OCI-LY7 (cell line): ENCODE measurements at places on chromosomes 5 and 9.

DNA sequence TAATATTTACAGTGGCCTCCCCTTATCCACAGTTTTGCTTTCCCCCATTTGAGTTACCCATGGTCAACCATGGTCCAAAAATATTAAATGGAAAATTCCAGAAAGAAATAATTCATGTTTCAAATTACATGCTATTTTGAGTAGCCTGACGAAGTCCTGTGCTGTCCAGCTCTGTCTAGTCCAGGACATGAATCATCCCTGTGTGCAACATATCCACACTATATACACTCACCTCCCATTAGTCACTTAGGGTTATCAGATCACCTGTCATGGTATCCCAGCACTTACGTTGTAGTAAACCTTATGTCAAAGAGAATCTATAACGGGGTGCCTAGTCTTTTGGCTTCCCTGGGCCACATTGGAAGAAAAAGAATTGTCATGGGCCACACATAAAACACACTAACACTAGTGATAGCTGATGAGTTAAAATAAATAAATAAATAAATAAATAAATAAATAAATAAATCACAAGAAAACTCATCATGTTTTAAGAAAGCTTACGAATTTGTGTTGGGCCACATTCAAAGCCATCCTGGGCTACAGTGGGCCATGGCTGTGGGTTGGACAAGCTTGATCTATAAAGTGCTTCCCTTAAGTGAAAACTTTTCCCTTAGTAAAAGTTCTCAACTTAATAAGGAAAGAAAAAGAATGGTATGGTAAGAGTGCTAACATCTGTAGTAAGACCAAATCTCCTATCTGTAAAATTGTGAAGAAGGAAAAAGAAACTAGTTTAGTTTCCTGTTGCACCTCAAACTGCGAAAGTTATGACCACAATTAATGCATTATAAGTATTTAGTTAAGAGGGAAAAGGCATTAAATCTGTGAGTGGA is 15.9 kb upstream of the OMD start:
- DNase-seq: no peak

DNA sequence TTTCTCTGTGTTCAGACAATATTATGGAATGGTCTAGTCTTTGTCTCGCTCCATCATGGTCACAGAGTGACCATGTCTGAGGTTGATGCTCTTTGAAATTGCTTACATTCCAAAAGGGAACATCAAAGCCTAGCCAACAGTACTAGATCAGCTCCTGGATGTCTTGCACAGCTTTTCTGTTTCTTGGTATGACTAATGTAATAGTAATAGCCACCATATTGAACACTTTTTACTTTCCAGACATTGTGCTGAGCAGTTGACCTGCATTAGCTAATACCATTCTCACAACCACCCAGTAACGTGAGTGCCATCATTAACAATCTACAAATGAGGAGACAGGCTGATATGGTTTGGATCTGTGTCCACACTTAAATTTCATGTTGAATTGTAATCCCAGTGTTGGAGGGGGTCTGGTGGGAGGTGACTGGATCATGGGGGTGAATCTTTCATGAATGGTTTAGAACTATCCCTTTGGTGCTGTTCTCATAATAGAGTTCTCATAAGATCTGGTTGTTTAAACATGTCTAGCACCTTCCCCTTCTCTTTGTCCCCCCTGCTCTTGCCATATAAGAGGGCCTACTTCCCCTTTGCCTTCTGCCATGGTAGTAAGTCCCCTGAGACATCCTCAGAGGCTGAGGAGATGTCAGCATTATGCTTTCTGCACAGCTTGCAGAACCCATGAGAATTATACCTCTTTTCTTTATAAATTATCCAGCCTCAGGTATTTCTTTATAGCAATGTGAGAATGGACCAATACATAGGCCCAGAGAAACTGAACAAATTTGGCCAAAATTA is 577.5 kb upstream of the CLINT1 start:
- peak; percentile 84 for DNase-seq

GRCh38 chr5:164422400-164422799 is 917.0 kb downstream of the MAT2B start:
- DNase-seq: no peak

- no peak for DNase-seq
These were observed 20.2 kb downstream of the GRAMD2B start for GRCh38 chr5:126443374-126443851.

DNA sequence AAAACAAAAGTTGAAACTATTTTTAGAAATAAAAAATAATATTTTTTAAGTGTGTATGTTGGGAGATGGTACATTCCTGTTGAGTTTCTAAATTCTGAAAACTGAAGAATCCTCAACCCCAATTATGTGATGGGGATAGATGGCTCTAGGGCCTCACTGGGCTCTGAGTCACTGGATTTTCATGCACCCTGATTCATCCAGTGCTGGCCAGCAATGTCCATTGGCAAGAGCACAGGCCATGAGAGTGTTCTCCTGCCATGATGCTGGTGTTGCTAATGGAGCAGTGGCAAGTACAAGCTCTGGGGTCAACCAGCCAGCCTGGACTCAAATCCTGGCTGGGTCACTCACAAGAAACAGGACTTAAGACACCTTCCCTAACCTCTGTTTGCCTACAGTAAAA is 23.3 kb downstream of the SMIM23 start:
- no peak for DNase-seq

GRCh38 chr5:26569929-26570258 is 468.5 kb downstream of the CDH9 start:
- no peak for DNase-seq

DNA sequence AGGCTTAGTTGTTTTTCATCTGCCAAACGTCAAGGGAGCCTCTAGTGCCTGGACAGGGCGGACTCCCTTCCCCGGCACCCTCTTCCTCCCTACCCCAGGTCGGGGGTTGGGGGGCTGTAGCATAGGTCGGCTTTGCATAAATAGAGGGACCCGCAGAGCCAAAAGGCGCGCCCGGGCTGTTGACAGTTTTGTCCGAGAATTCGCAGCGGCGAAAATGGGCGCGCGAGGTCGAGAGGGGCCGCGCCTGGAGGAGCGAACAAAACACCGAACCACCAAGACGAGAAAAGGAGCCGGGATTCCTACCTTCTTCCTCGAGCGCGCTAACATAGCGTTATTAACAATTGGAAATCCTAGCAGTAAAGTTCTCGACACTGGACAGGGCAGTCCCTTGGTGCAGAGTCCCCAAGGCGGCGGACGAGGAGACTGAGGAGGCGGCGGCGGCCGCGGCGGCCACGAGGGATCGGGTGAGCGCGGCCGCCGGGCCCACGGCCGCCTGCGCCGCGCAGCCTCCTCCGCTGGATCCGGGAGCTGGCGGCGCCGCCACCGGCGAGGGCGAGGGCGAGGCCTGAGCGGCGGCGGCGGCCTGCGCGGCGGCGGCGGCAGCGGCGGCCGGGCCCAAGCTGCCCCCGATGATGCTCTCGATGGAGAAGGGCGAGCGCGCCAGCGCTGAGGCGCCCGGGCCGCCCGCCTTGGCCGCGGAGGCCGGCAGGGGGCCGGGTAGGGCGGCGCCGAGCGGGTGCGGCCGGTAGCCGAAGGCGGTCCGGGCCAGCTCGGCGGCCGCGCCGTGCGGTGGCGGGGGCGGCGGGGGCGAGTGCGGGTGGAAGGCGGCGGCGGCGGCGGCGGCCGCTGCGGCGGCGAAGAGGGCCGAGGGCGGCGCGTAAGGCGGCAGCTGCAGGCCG is 1.7 kb downstream of the FOXD1 start:
- peak; percentile 24 for DNase-seq

- DNase-seq: peak; percentile 40
These were observed 77.0 kb downstream of the CYFIP2 start for GRCh38 chr5:157342822-157343402.

DNA sequence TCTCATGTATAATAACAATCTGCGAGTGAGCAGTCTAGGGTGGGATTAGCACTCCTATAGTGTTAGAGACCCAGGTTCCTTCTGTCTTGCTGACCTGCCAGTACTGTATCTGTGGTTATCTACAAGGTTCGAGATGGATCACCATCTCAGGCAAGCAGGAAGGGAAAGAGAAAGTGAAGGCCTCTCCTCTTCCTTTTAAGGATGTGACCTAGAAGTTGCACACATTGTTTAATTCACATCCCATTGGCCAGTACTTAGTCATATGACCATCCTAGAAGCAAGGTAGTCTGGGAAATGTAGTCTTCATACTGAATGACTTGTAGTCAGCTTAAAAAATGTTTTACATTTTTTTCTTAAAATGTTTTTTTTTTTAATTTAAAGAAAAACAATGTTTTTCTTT is 168.6 kb downstream of the CARTPT start:
- DNase-seq: peak; percentile 90

GRCh38 chr5:2894736-2895135 is 143.3 kb upstream of the IRX2 start:
- DNase-seq: no peak

DNA sequence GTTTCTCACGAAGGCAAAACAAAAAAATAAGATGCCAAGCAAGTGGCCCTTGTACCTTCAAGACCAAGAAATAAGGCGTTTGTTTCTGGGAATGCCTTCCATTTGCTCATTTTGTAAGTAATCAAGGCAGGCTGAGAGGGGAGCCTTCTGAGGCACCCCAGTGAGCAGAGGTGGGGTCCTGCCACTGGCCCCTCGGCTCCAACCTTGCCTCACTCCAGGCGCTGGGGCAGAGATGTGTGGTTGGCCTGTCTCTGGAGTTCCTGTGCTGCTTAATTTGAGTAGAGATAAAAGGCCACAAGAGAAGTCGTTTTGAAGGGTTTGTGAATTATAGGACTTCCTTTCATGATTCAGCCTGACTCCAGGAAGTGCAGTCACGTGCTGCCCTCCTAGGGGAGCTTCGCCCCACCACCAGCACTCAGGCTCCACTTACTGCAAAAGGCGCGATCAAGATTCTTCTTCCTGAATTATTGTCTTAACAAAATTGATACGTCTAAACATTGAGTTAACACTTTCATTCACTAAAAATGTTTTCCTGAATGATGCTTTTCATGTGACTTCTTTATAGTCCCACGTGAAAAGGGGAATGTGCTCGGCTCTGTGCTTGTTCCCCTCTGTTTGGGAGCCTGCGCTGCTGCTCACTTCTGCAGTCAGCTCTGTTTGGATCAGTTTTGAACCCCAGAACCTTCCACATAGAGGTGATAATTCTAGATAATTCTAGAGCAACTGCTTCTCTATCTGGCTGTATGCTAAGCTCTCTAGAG is 13.7 kb downstream of the SYK start:
- peak; percentile 85 for DNase-seq

- DNase-seq: no peak
These were observed 17.7 kb upstream of the ANGPTL2 start for GRCh38 chr9:127140181-127140580.

DNA sequence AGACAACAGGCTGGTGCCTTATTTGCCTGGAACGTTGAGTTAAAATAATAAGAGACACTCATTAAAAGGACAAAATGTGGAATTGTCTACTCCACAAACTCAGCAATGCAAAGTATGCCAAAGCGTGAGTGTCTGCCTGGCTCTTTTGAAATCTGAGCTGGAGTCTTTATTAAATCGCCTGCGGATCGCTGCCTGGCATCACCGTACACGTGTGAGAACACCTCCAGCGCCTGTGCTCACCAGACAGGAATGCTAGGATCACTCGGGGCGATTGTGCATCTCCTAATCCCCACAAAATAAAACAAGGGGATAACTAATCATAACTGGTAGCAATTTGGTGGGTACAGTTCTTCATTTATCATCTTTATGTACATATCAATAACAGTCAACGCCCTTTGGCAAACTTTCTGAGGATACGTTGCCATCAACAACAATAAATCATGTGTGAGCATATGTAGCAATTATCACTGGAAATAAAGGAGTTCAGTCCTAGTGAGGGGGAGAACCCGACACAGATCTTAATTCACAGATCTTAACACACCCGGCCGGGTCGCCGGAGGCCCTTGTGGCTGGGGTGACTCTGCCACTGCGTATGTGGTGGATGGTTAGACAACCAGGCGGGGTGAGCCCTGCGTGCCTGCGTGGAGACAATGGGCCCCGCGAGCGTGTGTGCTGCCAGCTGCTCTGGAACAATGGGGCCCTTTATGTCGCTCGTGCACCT is 284.9 kb upstream of the IRX1 start:
- DNase-seq: no peak

GRCh38 chr9:18658804-18659705 is 185.1 kb downstream of the ADAMTSL1 start:
- no peak for DNase-seq

GRCh38 chr9:85742597-85742936 is 813 bp upstream of the AGTPBP1 start:
- no peak for DNase-seq

GRCh38 chr9:18996211-18996610 is 36.8 kb downstream of the SAXO1 start:
- DNase-seq: no peak

- DNase-seq: no peak
These were observed 178.0 kb upstream of the PPP1R26 start for GRCh38 chr9:135301271-135302263.

DNA sequence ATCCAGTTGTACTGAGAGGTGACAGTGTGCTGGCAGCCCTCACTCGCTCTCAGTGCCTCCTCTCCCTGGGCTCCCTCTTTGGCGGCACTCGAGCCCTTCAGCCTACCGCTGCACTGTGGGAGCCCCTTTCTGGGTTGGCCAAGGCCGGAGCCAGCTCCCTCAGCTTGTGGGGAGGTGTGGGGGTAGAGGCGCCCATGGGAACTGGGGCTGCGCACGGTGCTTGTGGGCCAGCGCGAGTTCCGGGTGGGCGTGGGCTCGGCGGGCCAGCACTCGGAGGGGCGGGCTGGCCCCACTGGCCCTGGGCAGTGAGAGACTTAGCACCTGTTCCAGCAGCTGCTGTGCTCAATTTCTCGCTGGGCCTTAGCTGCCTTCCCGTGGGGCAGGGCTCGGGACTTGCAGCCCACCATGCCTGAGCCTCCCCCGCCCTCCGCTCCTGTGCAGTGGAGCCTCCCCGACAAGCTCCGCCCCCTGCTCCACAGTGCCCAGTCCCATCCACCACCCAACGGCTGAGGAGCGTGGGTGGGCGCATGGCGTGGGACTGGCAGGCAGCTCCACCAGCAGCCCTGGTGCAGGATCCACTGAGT is 342.2 kb upstream of the ZNF608 start:
- no peak for DNase-seq
